ENCODE measurements at places on chromosomes 3 and 15.

DNA sequence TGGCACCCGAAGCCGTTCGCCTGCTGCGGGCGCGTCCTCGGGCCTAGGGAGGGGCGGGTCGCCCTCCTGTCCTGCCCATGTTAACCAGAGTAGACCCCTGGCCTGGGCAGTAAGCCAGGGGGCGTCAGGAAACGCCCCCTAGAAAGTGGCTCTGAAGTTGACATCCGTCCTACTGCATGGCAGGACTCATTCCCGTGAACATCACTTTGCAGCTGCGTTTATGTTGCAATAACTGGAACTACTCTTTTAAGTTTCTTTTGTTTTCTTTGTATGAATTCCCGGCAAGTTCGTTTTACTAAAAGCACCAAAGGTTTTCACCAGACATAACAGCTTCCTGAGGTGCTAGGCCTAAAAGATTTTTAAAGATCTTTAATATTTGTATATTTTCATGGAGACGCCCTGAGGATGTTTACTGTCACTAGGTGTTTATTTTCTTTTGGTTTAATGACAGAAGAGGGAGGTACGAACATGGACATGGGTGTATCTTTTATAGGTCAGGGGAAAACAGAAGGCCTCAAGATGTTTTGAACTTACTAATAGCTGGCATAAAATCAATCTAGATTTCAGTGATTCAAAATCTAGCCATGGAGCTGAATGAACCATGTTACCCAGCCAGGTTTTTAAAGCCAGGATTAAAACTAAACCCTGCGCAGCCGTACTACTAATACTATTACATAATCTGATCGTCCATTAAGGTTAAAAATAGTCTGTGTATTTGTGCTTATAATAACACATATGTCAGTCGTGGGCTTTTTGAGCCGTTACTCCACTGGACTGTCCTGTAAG, 1.0 kb downstream of the C15orf61 start:
- DNase-seq, result no peak

DNA sequence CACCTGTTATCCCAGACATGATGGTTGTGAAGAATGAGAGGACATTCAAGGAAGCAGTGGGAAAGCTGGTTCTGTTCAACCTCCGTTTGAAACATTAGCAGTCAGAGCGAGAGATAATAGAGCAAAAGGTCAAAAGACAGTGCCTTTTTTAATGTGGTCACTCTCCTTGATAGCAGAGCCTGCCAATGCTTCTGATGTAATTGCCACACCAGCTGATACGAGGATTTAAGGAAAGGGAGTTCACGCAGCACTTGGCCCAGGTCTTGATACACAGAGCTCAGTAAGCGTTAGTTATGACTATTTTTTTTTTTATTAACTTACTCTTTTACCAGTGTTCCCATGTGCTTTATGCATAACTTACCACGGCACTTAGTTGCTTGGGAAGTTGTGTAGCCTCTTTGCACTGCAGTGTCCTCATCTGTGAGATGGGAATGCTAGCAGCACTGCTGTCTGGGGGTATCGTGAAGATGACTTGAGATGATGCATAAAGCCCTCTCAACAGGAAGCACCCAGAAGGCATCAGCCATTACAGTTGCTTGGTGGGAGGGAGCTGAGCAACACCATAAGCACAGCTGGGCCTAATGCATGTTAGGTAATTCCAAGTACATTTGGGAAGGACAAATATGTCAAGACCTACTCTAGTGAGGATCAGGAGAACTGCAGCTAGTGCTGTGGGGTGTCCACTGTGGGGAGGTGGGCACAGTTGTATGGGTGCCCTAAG, 123.3 kb upstream of the RASGRP1 start:
- DNase-seq, result no peak

- DNase-seq, result peak; percentile 72
These were observed at the start of gene LPP for GRCh38 chr3:188154014-188154808. Gene LPP, plus strand, starts transcription at chr3:188154157. Its CDS starts 251,964 bp downstream, at chr3:188406121.

DNA sequence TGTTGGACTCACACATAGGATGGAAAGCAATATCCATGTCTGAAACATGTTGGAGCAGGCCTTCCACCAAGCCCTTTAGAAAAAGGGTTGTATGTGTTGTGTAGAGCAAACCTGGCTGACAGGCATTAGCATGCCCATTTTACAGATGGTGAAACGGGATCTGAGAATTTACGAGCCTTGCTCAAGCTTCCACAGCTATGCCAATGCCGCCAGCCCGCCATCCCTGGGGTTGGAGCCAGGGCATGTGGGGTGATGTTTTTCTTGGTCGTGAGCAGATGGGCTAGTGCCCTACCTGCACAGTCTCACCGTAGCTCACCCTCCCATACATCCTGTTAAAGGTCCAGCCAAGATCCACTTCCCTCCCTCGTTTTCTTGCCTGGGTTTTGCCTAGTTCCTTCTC, 97.5 kb upstream of the TLE3 start:
- no peak for DNase-seq

GRCh38 chr15:91183596-91183995, 83.5 kb downstream of the SV2B start:
- no peak for DNase-seq

DNA sequence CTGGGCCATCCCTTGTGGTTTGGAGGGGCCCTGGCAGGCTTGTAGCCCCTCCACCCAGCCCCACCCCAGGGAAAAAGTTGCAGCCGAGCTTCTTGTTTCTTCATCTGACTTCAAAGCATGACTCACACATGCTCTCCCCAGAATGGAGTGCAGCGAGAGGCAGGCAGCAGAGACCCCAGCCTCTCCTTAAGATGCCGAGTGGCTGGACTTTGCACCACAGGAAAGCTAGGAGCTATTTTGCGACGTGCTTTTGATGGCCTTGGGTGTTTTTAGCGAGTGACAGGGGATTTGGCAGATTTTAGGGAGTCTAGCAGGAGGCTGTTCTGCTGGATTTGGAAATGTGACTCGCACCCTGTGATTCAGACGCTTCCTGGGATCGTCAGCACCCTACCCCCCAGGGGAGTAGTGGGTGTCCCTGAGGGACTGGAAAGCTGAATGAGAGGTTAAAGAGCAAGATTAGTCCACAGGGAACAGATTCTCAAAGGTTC, 14.2 kb downstream of the BAHD1 start:
- DNase-seq, result no peak

DNA sequence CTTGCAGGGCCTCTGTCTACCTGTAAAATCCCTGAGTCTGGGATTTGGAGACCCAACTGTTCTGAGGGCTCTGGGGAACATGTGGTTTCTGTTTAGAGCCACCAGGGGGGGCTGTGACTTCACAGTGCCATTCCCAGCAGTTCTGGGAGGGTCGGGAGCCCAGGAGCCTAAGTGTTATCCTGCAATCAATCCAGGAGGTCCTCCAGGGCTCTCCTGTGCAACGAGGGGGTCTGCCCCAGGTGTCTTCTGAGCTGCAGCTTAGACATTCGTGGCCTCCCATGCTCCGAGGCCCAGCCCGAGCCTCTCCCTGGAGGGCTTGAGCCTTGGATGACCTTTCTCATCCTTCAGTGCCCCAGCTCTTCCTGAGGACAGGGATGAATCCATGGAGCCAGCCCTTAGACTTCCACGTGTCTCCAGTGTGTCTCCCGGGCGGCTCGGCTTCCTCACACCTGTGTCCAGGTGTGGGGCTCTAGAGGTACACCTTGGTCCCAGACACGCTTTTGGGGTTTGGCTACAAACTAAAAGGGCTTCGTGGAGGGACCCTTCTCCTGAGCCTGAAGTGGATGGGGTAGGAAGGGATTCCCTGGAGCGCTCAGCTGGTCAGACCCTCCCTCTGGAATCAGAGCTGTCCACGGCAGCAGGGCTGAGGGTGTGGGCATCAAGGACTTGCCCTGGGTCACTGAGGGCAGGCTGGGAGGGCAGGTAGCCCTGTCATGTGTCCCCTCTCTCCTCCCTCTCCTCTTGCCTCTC, 20.3 kb upstream of the ABTB1 start:
- DNase-seq, result peak; percentile 12

GRCh38 chr3:59526999-59527398, 477.2 kb upstream of the CFAP20DC start:
- DNase-seq, result no peak

- no peak for DNase-seq
These were observed 512.6 kb upstream of the PPP2R3A start for GRCh38 chr3:135452881-135453280.

DNA sequence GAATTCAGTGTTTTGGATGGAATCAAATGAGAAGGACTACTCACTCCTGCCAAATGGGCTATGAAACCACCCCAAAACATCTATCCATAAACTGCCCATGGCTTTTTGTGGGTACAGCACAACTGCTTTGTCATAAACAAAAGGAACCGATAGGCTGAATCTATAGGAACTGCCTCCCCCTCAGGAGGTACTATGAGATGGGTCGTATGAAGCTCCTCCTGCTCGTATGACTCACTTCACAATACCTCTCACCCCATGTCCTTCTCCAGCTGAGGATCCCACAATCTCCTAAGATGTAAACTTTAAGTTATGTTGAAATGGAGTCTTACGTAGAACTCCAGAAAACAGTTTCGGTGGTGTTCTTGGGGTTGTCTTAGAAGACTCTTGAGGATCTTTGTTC, 129.9 kb upstream of the SAMMSON start:
- no peak for DNase-seq

DNA sequence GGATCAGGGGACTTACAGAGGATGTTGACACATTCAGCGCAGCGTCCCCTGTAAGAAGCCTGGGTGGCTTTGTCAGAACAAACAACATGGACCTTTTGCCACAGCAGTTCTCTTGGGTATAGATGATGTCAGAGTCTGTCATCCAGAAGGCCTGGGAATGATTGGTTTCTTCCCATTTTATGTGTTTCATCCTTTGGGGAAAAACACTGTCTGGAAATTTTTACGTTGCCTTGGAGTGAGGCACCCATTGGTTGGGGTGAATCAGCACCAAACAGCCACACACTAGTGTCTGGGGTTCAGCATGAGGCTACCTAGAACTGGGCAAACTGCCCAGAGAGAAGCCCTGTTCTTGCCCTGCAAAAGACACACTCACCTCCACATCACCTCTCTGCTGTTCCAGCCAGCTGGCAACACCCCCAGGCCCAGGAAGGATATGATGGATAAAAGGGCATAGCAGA, 123.0 kb downstream of the FAM43A start:
- DNase-seq, result no peak

GRCh38 chr15:61084472-61084871, 144.6 kb downstream of the RORA start:
- DNase-seq, result no peak

DNA sequence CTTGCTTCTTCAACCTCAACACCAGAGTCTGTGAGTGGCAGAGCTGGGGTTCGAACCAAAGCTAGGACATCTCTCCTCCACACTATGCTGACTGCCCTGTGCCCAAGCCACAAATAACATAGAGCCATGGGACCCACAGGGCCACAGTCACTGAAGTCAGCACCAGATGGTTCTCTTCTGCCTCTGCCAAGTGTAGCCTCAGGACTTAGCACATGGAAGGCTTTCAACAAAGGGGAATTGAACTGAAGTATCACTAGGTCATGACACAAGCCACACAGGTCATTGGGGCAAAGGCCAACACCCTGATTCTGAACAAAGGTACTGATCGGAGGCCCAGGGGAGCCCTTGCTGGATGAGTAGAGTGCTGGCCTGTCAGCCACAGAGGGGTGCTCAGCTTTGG, 83.6 kb downstream of the BDH1 start:
- DNase-seq, result no peak

- DNase-seq, result no peak
These were observed 20.6 kb upstream of the KBTBD12 start for GRCh38 chr3:127894481-127894880.

DNA sequence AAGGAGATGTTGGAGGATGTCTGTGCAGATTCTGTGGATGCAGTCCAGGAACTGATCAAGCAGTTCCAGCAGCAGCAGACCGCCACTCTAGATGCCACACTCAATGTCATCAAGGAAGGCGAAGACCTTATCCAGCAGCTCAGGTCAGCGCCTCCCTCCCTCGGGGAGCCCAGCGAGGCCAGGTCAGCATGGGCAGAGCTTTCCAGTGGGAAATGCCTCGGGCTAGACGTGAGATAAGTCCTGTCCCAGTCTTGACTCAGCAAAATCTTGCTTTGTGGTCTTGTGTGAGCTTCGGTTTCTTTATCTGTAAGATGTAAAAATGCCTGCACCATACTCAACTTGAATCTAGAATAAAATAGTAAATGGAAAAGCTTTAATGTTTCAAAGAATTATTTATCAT, 335.1 kb upstream of the UMPS start:
- no peak for DNase-seq

GRCh38 chr3:57006179-57006657, 54.2 kb upstream of the SPATA12 start:
- no peak for DNase-seq

DNA sequence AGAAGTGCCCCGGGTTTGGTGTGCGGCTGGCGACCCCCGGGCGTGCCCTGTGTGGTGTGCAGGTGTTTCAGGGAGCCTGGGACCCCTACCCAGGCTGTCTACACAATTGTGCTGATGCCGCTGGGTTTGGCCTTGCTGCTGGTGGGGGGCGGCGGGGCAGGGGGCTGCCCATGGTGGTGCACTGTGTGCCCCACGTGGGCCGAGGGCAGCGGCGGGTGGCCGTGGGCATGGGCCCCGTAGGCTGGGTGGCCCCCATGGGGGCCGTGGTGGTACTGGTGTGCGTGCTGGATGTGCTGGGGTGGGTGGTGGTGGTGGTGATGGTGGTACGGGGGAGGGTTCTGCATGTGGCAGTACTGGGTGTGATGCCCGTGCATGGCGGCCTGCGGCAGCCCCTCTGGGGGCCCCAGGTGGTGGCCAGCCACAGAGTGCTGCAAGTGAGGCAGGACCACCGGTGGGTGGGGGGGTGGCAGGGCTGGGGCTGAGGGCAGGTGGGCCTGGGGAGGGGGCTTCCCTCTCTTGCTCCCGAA, 59.6 kb upstream of the RPL32 start:
- DNase-seq, result no peak

DNA sequence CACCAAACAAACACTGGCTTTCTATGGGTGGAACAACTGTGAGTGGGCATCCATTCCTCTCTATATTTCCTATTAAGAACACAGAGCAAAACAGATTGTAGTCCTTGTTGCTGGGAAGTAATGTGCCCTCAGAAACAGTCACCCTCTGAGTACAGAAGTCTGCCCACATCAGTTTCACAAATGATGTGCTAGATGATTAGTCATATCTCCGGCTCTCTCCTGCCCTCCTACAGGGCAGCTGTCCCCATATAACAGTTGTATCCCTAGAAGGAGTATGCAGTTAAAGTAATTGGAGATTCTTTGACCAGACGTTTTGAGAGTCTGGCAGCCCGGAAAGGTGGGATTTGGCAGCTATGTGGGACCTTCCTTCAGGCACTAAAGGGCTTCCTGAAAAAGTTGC, 159.9 kb downstream of the APBA2 start:
- no peak for DNase-seq

DNA sequence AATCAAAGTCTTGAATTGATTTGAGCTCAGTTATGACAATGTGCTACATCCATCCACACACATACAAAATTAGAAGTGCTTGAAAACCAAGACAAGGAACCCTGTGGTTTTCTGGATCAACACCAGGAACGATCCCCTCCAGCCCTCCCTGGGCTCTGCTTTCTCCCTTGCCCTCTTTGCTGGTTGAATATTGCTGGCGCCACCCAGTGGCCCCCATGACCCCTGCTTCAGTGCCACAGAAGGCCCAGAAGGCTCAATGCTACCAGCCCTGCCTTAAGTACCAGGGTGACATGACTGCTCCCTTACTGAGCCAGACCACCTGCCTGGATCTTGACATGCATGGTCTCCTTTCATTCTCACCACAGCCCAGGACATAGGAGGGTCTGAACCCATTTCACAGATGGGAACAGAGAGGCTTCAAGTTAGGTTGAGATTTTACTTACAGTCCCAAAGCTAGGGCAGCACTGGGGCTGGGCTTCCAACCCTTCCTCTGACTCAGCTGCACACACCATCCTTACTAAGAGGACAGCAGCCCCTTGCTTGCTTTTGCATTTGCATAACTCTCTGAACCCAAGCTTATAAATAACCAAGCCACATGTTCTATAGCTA, 15.0 kb downstream of the IL12A start:
- no peak for DNase-seq

GRCh38 chr3:192887701-192888100, 30.0 kb downstream of the MB21D2 start:
- no peak for DNase-seq

Measured in stimulated activated CD4-positive, alpha-beta T cell treated with anti-CD3 and anti-CD28 coated beads, Interleukin-2, amount 100 ng/mL, for 4 hours (primary cell).